HT1080 (cell line): ENCODE measurements at places on chromosomes 7 and 10. TPM values are rescaled to one million over a fixed set of nuclear protein-coding genes. Genes with fewer than 3 reads are reported as not detected.

- peak; percentile 74 for DNase-seq
These were observed 6.2 kb downstream of the GSAP start for GRCh38 chr7:77409739-77410547.

DNA sequence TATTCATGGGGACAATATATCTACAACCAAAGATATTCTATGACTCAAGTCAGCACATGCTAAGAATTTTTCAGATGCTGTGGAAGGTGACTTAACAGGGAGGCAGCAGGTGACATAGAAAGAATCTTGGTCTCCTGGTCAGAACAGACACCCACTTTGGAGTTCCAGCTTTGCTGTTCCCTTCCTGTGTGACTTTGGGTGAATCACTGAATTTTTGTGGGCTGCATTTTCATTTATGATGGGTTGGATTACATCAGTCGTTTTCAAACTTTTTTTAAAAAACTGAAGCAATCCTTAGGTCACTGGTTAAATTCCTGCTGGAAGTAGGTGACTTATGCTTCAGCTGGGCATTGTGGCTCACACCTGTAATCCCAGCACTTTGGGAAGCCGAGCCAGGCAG, 24.9 kb downstream of the RGR start:
- peak; percentile 90 for DNase-seq

KCND2 gene
- total RNA-seq: not detected in 2 replicates

DNA sequence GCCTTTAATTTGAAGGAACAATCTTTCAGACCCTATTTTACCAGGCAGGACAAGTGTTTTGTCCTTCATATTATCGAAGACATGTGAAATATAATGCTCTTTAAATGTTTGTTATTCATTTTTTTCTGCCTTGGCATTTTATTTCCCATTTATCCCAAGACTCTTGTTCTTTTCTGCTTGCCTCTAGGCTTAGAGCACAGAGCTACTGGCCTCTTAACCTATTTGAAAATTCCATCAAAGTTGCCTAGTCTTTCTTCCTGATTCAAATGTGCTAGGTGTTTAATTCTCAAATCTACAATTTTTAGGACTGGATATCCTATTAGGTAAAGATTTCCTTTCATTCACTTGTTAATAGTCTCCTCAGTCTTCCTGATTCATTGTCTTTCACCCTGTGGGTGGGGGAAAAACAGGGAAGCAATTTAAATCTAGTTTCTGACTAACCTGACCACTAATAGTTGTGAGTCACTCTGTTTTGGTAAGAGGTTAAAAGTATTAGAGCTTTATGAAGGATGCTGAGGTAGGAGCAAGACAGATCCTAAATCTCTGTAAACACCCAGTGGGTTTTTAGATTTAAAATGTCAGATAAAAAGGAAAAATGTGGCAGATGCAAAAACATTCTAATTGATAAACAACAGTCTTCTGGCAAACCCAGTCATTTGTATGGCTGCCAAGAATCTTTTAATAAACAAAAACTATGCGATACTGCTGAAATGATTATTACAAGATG, 1.5 kb downstream of the LIPK start:
- DNase-seq: peak; percentile 87

GRCh38 chr7:153322991-153323390, 563.4 kb downstream of the ACTR3B start:
- DNase-seq: no peak

AMZ1 gene
- total RNA-seq: not detected in 2 replicates

DNA sequence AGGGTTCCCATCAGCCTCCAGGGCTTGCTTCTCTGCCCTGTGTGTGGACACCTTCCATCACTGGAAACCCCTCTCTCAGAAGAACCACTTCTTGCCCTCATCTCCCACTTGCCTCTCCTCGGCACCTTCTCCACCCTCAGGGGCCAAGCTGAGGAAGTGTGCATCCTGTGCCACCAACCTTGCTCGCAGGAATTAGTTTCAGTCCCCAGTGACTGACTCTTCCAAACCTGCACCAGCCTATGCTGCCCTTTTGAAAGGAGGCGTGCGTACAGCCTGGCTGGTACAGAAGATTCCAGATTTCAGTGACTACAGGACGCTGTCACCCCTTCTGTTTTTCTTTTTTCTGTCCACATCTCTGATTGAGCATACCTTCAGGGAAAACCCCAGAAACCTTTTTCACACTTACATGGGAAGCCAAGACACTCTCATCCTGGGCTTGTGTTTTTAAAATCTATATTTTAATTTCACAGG, 67.1 kb downstream of the IKZF1 start:
- no peak for DNase-seq

ARMS2 gene
- total RNA-seq: not detected in 2 replicates

DNA sequence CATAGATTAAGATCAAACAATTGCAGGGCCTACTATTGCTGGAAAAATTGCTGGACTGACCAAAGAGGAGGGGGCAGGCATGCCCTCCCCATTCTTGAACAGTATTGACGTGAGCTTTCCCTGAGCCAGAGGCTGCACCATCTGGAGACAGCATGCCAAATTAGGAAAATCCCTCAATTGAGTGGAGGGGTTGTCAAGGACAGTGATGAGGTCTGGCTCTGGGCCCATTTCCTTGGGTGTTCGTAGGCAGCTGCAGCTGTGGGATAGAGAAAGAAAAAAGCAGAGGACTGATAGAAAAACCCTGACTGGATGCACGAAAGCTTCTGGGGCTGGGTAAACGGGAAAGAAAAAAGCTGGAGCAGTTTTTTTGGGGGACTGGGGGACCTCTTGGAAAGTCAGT, 22.8 kb upstream of the ORC5 start:
- DNase-seq: no peak

RNF32 gene
- 1.2 and 1.7 TPM in 2 replicates for total RNA-seq

DNA sequence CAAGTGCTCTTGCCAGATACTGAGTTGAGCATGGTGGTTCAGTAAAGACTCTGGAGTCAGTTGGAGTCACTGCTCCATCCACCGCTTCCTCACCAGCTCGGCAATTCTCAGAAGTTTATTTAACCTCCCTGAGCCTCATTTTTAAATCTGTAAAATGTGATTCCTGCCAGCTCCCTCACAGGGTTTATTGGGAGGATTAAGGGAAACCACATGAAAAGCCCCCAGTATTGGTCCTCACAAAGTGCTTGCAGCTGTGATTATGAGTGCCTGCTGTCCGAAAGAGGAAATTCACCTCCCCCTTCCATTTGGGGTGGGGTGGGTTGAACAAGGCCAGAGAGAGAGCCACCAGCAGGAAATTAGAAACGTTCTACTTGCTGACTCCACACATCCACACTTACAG, 99.0 kb downstream of the AOAH start:
- peak; percentile 15 for DNase-seq

- no peak for DNase-seq
These were observed 40.4 kb downstream of the PROSER2 start for GRCh38 chr10:11863353-11864109.

DNA sequence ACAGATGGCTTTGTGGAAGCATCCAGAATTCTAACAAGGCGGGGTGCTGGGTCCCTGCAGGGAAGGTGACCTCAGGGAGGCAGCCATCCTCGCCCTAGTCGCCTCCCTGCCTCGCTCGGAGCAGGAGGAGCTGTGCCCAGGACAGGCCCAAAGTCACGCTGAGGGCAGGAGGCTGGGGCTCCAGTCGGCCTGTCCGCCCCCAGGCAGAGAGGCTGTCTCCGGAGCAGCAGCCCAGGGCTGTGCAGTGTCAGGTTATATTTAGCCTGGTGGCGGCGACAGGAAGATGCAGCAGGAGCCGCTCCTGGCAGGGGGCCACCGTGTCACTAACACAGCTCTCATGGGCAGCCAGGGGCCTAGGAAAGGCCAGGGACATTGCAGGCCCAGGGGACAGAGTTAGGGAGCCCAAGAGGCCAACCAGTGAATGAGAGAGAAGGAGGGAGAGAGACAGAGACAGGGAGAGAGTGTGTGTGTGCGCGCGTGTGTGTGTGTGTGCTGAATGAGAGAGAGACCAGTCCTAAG, 13.5 kb downstream of the KCNH2 start:
- no peak for DNase-seq

- no peak for DNase-seq
These were observed 105.2 kb downstream of the CUBN start for GRCh38 chr10:17024461-17024860.

ABCB1 gene
- 0.32 TPM in 1 of 2 replicates, not detected in the other for total RNA-seq

ITGA8 gene
- total RNA-seq: not detected in 2 replicates

DNA sequence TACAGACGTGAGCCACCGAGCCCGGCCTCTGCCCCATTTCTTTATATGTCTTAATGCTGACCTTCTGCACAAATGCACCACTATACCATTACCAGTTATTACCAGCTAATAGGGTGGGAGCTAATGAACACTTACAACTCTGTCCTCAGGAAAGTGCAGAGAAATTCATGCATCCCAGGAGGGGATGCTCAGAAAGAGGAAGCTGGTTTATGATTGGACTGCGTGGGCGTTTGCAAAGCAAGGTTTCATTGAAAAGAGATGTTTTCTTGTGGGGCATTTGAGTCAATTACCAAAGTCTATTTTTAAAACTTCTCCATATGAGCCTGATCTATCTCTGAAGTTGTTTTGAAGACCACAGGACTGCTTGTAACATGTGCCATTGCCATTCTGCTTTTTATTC, 417.7 kb upstream of the CELF2 start:
- DNase-seq: no peak

DNA sequence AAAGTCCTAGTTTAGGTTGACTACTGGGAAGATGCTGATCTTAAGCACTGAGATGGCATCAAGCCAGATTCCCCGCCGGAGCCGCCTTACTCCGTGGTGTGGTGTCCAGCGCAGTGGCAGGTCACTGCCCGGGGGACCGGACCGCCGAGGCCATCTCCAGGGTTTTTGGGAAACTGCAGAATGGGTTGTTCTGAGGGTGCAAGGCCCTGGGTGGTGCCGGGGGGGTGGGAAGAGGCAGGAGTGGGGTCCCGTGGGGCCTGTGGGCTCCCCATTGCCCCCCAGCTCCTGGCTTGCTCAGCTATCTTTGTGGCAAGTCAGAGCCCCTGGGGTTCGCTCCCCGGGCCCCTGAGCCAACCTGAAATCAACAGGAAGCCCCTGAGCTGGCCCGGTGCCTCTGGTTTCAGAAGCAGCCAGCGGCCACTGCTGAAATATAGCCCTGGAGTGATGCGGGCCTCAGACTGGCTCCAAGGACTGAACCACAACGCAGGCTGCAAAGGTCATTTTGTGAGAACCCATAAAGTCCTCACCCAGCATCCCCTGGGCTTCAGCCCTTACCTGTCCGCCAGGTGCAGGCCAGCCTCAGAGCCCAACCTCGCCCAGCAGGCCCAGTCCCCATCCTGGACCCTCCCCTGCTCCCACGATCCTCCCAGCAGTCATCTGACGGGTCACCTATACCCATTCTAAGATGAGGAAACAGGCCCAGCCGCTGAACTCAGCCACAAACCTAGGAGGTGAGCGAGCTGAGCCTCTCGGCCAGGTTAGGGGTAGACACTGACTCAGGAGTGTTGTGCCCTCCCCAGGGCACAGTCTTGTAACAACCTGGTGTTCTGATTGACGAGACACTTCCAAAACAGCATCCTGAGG, 102.7 kb downstream of the PDGFA start:
- no peak for DNase-seq

DNA sequence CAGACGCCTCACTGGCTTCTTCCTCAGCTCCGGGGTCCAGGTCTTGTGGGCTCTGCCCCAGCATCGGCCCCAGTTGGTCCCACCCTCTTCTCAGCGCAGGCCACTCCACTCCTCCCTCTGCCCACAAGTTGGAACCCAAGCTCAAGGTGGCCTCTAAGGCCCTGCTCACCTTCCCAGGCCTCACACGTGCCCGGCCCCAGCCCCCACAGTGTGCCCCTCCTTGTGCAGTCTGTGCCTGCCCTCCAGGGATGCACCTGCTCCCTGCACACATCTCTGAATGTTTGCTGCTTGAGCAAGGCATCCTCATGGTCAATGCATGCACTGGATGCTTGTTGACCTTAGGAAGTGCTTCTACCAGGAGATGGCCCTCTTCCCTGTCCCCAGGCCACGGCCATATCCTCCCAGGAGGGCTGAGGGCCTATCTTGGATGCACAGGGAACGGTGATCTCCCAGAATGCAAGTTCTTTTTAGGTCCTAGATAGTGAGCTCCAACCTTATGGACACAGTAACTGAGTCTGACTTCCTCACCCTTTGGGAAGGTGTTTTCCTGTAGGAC, 7.7 kb upstream of the AEBP1 start:
- no peak for DNase-seq
